ENCODE measurements at places on chromosomes 5 and 9.

DNA sequence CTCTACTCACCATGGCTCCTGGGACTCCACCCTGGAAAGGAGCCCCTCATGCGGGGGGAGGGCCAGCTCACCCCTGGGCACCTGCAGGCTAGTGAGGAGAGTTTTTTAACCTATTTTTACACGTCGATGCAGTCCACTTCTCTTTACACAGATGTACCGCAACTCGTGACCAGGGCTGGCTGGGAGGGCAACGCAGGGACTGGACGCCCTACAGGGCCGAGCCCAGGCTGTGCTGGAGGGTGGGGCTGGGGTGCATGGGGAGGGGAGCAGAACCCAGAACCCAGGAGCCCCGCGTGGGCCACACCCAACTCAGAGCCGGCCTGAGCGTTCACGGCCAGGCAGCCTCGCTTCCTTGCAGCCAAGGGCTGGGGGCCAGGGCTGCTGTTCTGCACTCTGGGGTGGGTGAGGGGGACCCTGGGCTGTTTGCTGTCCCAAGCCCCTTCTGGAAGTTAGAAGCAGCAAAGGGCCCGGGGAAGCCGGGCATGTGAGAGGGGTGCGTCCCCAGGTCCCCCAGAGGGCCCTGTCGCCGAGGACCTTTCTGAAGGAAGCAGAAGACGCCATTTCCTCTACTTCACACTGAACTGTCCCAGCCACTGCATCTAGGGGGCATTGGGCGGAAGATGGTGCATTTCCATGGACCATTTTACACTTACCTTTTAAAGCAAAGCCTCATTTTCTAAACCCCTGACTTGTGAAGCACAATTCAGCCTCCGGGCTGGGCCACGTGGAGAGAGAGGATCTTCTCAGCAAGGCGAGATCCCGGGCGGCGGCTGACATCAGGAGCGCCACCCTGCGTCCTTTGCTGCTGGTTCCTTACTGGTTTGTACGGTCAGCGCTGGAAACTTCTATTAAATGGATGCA lies 90.5 kb downstream of the KCNT1 start:
- no peak for DNase-seq

- no peak for DNase-seq
Observed at GRCh38 chr5:170603109-170603508, 99.3 kb downstream of the KCNIP1 start.

- no peak for DNase-seq
Observed at GRCh38 chr9:16801871-16802466, 68.5 kb downstream of the BNC2 start.

DNA sequence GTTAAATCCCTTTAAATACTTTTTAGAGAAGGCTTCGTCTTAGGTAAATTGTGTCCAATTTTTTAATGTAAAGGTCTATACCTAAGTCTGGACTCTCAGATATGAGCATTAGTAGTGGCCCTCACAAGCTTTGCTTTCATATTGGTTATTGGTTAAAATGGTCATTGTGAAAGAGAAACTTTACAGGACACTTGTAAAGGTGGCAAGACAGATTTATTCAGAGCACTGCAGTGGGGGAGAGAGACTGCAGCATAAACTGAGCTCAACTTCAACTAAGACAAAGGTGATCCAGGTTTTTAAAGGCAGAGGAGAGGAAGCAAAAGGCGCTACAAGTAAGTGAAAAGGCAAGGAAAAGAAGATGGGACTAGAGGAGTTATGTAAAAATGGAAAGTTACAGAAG lies 157.7 kb downstream of the PARP8 start:
- DNase-seq, result no peak

DNA sequence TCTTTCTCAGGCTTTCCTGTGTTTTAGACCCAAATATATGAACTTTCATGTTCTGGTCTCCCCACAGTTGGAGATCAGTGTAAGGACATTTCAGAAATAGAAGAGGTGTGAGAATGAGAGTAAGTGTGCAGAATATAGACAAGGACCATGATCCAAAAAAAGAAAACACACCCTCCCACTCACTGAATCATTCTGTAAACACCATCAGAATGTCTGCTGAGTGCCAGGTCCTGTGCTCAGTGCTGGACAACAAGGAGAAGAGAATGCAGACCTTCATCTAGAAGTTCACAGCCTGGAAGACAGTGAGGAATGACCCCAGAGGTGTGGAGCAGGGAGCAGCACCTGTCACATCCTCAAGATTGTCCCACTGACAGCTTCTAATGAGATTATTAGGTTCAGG lies 19.1 kb upstream of the SH3RF2 start:
- DNase-seq, result no peak

DNA sequence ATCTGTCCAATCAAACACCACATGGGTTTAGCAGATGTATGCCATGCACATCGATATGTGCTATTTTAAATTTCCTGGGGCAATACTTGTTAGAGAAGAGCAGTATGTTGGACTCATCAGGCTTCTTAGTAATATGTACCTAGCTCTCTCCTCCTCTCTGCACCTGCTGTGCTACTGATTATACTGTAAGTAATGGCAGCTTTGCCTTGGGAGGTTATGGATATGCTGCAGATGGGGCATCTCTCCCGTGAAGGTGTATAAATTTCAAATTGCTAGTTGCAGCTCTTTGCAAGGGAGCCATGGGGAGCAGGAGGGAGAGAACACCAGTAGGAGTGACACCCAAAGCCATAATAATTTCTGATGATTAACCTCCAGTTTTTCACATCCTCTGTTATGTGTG lies 101.5 kb downstream of the SPATA31D1 start:
- no peak for DNase-seq

- no peak for DNase-seq
Observed at GRCh38 chr5:172745838-172746237, 25.2 kb downstream of the DUSP1 start.

DNA sequence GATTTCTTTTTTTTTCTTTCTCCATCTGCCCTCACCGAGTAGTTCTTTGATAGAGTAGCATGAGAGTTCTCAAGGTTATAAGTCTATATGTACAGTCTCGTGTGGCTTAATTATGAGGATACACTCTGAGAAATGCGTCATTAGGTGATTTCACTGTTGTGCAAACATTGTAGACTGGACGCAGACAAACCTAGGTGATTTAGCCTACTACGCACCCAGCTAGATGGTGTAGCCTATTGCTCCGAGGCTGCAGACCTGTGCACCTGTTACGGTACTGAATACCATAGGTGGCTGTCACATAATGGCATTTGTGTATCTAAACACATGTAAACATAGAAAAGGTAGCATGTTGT lies 26.9 kb upstream of the CORO2A start:
- DNase-seq, result no peak

DNA sequence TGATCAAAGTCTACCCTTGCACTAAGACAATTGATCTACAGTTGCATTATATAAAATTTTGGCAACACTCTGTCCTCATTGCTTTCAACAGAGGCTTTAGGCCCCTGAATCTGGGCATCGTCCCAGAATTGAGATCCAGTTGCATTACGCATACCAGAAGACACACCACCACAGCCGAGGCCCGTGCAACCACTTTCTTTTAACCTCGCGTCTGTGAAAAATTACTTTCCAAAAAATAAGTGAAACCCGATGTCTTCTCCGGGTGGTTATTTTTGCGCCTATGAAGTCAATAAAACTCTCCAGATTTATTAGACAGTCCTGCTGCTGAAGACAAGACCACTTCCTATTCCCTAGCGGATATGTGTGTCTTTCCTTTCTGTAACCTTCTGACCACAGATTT lies 52.1 kb upstream of the NFIB start:
- DNase-seq, result peak; percentile 94
